Epithelial cell of proximal tubule (primary cell): ENCODE measurements at places on chromosomes 2 and 18.

GRCh38 chr2:31219131-31219969 is 2.0 kb upstream of the CAPN14 start:
- DNase-seq = no peak

DNA sequence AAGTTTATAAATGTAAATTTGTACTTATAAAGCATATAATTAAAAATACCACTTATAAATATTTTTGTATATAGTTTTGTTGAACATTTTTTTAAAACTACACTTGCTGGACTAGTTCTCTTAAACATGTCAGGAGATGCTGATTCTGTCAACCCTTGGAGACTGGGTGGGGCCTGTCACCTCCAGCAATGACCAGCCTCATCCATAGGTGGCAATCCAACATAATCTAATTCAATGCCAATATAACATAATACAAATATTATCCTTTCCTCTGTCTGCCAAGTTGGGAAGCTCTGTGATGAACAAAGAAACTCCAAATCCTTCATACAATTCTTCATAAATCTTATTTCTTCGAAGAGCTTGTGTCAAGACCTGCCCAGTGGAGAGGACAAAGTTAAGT is 140.4 kb downstream of the RBMS1 start:
- no peak for DNase-seq

- no peak for DNase-seq
Measured at GRCh38 chr2:30459140-30459539, 12.1 kb downstream of the LCLAT1 start.

GRCh38 chr18:13614641-13615288 is 111.6 kb downstream of the FAM210A start:
- no peak for DNase-seq

GRCh38 chr2:174612970-174613369 is 15.4 kb upstream of the WIPF1 start:
- DNase-seq = no peak

DNA sequence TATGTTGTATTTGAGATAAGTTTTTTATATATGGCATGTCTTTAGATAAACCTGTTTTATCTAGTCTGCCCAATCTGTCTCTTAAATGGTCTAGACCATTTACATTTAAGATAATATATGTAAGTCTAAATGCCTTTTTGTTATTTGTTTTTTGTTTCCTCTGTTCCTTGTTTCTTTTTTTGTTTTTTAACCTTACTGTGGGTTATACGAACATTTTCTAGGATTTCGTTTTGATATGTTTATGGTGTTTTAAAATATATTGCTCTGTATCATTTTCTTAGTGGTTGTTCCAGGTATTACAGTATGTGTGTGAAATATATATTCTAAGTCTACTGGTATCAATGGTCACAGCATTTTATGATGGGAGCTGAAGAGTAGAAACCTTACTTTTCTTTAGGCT is 13.3 kb downstream of the BCL2L11 start:
- no peak for DNase-seq

GRCh38 chr2:102056079-102056581 is 64.4 kb downstream of the IL1R2 start:
- DNase-seq = no peak

DNA sequence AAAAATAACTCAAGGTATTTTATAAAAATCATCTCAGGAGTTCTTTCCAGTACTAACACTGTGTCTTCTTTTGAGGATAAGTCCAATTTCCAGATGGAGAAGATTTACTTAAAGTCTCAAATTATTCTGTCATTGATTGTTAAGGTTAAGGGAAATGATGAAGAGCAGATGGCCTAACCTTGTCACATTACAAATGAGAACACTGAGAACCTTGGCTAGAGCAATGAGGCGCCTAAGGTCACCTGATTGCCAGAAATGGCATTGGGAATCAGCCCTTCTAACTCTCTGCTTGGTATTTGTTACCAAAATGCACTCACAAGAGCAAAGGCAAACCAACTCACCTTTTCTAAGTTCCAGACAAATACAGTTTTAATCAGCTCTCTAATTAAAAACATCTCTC is 835.1 kb downstream of the RNF144A start:
- no peak for DNase-seq
